Non-pigmented ciliary epithelial cell (primary cell): ENCODE measurements at places on chromosomes 13 and 19.

DNA sequence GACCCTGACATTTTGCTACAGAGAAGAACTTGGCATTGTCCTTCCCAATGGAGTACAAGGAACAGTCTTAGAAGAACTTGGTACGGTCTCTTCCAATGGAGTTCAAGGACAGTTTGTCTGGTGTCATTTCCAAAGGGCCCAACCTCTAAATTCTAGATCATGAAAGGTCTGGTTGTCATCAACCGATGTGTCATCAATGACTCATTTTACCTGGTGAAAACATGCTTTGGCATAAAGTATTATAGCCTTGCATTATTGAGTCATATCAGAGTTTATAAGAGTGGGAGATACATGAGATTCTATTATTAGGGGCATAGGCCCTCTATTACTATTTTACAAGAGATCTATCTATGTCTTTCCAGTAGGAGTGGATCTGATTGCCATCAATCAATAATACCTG is 4.3 kb downstream of the CYP2B6 start:
- no peak for DNase-seq

GRCh38 chr13:26596458-26596857 is 39.0 kb downstream of the WASF3 start:
- no peak for DNase-seq

DNA sequence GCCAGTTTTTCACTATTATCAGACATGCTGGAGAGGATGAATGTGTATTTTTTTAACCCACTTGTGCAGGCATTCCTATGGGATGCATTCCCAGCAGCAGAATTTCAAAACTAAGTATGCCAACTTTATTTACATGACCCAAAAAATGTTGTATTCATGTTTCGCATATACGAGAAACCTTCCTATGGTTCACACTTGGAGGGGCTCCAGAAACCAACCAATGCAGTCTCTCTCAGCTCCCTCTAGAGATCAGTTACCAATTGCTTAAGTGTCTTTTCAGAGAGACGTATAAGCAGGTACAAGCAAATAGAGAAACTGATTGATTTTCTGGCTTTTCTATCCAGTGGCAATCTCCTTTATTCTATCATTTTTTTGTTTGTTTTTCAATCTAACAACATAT is 5.5 kb upstream of the PTOV1 start:
- DNase-seq, result no peak

DNA sequence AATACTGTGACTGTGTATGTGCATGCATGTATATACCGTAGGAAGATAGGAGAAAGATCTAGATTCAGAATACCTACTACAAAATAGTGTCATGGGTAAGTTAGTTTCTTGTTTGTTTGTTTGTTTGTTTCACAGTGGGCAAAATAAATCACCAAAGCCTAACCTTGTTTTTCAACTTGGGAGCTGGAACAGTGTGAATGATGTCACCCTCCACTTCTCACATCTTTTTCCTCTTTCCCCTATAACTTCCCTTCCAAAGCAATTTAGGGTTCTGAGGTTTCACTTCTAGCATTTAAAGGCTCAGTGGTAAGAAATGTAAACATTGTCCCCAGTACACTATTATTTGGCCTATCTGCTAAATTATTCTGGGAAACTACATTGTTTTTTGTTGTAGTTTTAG is 5.4 kb downstream of the KCTD4 start:
- DNase-seq, result no peak

DNA sequence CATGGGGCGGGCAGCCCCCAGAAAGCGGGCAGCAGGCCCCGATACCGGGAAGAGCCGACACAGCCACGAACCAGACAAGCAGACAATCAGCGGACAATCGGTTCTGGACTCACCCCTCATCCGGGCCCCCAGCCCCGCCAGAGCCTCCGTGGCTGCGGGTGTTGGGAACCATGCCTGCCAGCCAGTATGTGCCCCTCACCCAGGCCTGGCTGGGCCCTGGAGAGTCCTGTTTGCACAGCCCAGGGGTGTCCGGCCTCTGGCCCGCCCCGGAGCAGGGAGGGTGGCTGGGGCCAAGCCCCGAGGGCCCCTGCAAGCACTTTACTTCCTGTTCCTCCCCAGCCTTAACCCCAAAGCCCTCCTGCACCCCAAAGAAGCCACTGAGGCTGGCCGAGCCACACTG is 7.8 kb downstream of the PODNL1 start:
- DNase-seq, result no peak

DNA sequence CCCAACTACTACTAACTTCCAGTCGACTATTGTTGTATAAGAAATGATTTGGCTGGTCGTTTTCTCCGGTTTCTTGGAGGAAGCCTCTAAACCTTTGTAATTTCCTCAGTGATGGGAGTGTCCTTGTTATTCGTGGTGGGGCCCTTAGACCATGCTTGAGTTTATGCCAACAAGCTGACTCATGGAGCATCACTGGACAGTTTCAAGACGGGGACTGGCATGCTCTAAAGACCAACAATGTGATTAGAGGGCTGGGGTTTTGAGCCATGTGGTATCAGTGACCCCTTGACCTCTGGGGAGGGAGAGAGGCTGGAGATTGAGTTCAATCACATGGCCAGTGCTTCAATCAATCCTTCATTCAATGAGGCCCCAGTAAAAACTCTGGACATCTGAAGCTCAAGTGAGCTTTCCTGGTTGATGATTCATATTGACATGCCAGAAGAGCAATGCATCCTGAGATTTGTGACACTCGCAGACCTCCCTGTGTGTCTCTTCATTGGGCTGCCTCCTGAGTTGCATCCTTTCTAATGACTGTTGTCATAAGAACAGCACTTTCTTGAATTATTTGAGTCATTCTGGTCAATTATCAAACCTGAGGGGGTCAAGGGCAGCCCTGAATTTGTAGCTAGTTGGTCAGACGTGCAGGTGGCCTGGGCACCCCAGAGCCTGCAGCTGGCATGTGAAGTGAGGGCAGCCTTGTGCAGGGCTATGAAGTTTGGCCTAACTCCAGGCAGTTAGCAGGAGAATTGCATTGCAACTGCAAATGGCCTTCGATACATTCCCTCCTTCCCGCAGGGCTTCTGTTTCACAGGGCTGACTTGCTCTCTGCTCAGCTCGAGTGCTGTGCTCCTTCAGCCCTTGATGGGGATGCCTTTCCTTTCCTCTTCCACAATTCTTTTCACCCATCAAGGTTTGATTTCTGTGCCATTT is 246.5 kb downstream of the FGF9 start:
- DNase-seq, result no peak

DNA sequence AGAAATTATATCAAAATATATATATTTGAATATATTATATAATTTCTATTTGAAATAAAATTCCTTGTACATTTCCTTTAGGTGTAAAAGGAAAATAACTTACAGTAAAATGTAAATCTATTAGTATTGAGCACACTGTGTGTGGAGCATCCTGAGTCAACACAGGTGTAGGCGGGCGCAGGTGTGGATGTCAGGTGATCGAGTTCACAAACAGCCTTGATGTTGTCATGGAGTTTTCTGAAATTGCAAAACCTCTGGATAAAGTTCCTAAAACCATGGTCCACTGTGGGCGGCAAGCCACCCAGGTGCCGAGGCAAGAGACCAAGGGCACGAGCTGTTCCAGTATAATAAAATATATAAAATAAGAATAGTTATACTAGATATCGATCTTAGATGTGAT is 27.7 kb upstream of the MCF2L start:
- no peak for DNase-seq

DNA sequence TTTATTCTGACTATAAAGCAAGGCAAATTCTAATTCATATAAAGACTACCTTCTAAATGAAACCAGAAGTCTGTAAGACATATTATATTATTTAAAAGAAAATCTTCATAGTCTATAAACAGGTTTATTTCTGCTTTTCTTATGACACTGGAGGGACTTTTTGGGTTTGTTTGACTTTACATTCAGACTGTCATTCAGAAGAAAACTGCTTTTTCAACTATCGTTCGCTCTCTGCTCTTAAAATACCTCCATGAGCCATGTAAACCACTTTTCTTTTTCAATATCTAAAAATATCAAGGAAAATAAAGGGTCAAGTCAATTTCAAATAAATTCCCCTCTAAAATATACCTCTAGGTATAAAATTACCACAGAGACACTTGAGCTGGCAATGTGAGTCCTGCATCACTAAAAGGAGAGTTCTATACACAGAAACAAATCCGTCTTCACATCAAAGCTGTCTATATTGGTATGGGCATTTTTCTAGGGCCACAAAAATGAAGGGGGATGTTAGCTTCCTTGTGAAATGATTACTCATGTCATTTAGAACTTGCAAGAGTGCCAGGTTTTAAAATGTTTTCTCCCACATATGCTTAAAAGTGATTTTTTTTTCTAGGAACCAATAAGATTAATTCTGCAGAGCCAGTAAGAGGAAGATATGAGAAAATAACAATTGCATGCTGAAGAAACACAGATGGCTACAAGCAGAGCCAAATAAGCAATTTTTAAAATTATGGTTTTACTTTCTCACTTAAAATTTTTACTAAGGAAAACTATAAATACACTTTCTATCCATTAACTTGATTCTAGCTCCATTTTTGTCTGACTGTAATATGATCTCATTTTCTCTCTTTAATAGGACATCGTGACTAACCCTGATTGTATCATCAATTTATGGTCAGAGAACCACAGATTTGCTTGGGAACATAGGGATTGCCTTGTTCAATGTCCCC is 181.8 kb downstream of the TBC1D4 start:
- DNase-seq, result peak; percentile 26

GRCh38 chr19:17052439-17052838 is 22.8 kb downstream of the HAUS8 start:
- no peak for DNase-seq

DNA sequence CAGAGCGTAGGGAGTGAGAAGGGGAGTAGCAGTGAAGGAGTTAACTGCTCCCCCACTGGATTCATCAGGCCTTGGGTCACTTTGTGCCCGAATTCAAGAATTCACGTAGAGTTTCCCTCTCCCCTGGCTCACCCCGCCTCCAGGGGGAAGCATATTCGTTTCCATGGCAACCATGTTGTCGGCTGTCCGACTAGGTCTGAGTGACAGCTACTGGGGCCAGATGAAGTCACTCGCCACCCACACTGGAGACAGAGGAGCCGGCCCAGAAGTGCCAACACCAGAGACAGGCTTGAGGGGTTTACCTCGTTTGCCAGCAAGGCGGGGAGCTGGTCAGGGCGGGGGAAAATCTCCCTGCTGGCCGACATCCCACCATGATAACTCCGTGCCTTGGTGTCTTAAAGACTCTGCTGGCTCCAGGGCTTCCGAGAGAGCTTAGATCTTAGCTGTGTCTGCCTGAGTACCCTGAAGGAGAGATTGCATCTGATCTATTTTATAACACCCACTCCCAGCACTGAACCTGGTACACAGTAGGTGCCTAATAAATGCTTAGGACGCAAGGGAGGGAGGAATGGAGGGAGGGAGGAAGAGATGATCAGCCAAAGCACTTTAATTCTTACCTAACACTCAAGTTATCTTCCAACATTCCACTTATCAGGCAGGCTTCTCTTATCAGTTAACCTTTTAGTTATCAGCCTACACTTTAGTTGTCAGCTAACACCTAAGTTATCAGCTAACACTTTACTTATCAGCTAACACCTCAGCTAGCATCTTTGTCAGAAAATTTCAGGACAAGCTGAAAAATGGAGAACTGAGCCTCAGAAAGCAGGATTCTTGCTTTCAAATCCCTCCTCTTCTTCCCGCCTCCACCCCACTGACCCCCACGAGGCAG is 57.2 kb upstream of the ZNRF4 start:
- no peak for DNase-seq

DNA sequence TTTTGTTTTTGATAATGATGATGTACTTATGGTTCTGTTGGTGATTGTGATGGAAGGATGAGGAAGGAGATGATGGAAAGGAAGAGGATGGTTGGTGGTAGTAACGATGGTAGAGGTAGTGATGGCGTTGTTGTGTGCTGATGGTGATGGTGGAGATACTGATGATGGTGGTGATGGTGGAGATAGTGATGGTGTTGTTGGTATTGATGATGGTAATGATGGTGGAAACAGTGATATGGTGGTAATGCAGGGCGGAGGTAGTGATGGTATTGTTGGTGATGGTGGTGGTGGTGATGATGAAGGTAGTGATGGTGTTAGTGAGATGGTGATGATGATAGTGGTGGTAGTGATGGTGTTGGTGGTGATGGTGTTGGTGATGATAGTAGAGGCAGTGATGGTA is 12.7 kb downstream of the CLEC17A start:
- DNase-seq, result no peak

- DNase-seq, result no peak
These were observed 30.0 kb downstream of the VAV1 start for GRCh38 chr19:6802336-6803035.

DNA sequence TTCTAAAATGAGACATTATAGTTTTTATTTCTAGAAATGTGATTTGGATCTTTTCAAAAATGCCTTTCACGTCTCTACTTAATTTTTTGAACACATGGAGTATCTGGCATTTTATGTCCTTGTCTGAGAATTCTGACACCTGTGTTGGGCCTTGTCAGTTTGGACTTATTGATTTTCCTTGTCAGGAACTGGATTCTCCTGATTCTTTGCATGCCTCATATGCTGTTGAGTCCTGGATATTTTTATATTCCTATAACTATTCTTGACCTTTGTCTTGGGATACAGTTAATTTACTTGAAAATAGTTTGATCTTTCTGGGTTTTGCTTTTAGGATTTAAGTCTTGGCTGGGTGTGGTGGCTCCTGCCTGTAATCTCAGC is 10.3 kb downstream of the ADPRHL1 start:
- no peak for DNase-seq

DNA sequence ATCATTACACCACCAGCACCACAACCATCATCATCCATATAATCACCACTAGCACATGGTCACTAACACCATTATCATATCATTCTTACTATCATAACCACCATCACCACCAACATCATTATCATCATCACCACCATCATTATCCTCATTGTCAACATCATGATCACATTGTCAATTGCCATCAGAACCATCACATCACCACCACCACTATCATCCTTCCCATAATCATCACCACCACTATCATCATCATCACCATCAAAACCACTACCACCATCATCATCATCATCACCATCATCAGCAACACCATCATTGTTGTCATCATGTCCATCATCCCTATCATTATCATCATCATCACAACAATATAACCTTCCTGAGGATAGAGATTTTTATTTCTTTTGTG is 58.1 kb downstream of the MBD3L1 start:
- no peak for DNase-seq

- DNase-seq, result no peak
These were observed 19.7 kb downstream of the ZNF567 start for GRCh38 chr19:36707134-36707533.

GRCh38 chr13:76861859-76862258 is 24.3 kb downstream of the KCTD12 start:
- DNase-seq, result no peak

GRCh38 chr13:30796132-30796572 is 60.8 kb downstream of the ALOX5AP start:
- no peak for DNase-seq

DNA sequence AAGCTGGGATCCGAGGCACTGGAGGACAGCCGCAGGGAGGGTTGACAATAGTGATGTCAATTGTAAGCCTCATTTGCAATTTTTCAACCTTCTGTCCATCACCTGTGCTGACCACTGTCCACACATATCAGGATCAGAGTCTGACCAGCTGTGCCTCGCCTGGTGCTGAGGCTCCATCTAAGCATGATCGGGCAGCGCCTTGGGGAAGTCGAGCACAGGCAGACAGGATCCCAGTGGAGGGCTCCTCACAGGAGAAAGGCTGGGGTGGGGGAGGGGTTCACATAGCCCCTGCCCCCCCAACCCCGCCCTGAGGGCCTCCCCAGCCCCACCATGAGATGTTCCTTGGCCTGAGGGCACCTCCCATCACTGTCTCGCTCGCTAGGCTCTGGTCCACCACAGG is 60.3 kb downstream of the RAB20 start:
- DNase-seq, result no peak

GRCh38 chr13:27661017-27661416 is 39.3 kb downstream of the POLR1D start:
- no peak for DNase-seq
